G401 (cell line): ENCODE measurements at places on chromosomes 2 and 18. TPM values are rescaled to one million over a fixed set of nuclear protein-coding genes. Genes with fewer than 3 reads are reported as not detected.

C2orf81 gene
- total RNA-seq = 0.95 and 2.8 TPM in 2 replicates

GRCh38 chr2:174025271-174026121 is 60.3 kb upstream of the SP3 start:
- DNase-seq = no peak

- no peak for DNase-seq
Measured at GRCh38 chr18:8616028-8616401, 6.8 kb downstream of the RAB12 start.

GRCh38 chr18:48576457-48576771 is 37.6 kb downstream of the CTIF start:
- no peak for DNase-seq

GRCh38 chr2:229088517-229088913 is 182.6 kb downstream of the PID1 start:
- no peak for DNase-seq

UPP2 gene
- total RNA-seq = not detected in 2 replicates

- no peak for DNase-seq
Measured at GRCh38 chr2:43303889-43304288, 77.5 kb upstream of the ZFP36L2 start.

DNA sequence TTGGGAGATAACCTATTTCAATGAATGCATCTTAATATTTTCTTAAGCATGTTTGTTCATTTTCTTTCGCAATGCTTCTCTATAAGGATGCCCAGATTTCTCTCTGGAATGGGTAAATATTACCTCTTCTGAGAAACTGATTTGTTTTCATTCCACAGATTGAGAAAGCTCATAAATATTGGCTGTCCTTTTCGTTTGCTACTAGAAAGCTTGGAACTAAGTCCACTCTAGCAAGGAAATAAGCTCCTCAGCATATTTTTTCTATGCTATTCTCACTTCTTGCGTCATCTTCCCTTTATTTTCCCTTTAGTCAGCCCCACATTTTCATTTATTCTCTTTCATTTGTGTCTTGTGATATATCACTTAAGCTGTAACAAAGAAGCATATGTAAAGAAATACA is 76.3 kb downstream of the ANTXR1 start:
- no peak for DNase-seq
